ENCODE measurements at places on chromosomes 13 and 19.

DNA sequence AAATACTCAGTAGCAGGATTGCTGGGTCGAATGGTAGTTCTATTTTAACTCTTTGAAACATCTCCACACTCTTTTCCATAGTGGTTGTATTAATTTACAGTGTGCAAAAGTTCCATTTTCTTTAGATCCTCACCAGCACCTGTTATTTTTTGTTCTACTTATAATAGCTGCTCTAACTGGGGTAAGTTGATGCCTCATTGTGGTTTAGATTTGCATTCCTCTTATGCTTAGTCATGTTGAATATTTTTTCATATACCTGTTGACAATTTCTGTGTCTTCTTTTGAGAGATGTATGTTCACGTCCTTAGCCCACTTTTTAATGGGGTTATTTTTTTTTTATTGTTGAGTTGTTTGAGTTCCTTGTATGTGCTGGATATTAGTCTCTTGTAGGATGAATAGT, 144.6 kb downstream of the NBEA start:
- no peak for DNase-seq

DNA sequence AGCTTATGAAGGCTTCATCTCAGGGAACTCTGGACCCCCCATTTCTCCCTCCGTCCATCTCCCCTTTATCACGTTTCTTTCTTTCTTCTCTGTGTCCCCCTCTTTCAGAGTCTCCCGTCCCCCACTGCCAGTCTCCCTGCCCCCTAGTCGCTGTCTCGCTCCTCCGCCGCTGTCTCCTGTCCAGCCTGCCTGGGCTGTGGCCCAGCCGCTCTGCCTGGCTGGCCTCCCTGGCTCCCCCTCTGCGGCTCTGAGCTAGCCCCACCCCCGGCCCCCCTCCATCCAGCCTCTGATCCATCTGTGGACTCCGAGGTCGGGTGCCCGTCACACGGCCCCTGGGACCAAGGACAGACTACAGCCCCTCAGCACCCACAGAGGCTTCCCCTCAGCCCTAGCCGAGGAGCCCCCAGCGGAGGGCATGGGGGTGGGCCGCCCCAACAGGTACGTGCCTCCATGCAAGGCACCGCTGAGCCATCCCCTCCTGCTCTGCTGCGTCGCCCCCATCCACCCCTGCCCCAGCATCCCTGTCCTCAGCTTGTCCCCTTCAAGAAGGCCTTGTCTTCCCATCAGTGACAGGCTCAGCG, 1.1 kb upstream of the KCNJ14 start:
- DNase-seq: no peak

- peak; percentile 40 for DNase-seq
Observed at GRCh38 chr19:3606174-3606689, 443 bp downstream of the TBXA2R start.

DNA sequence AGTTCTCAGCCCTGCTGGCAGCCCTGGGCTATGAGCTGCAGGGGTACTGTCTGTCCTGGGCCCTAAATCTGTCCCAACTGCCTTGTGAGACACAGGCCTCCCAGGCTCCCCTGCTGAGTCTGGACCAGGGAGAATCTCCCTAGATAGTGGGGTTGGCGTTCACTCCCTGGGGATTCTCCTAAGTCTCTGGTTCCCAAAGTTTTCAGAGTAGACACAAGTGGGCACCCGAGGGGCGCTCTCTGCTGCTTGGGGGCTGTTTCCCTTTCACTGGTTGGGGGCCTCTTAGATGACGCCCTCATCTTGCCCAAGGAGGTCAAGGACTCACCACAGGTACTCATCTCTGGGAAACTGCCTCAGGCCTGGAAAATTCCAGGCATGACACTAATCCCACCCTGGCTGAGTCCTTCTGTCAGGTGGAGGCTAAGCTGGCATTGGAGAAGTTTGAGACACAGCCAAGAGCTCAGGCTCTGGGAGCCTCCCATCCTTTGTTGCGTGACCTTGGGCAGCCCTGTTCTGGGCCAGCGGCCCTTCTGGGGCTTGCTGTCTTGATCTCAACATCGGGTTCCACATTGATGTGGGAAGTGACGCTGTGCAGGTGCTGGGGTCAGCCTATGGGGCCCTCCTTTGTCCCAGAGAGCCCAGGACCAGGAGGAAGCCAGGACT, 3.9 kb downstream of the RPL18A start:
- DNase-seq: no peak

DNA sequence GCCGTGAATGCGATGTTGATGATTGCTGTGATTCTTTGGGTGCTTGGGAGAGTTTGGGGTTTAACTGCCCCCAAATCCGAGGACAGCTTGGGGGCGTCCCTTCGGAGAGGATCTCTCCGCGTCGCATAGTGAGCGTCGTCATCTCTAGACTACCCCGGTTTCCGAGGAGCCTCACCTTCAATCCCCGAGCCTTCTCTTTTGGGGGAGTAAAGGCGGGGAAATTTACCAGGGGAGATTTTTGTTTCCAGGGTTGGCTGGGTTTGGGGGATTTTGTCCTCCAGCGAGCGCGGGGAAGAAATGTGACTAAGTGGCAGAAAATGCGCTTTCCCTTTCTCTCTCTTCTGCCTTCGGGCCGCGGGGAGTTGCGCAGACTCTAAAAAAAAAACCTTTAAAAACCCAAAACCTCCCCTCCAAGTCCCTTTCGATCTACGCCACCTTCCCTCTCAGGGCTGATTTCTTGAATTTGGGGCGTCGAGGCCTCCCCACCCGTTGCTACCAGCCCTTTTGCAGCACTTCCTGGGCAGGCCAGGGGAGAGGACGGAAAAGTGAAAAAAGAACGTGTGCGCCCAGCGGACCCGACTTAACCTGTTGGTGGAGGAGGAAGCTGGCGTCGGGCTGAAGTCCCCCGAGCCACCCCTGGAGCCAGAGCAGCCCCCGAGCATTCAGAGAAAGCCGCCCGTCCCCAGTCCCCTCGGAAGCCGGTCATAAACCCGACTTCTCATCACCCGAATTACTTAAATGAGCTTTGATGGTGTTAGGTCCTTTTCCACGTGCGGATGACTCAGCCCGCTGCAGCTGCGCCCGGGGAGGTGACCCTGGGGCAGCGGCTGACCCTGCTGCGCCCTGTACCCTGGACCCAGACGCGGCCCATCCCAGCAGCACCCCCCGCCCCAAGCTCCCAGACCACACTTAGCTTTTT, 17.7 kb downstream of the NFIX start:
- peak; percentile 55 for DNase-seq

All from stimulated activated naive CD8-positive, alpha-beta T cell treated with anti-CD3 and anti-CD28 coated beads, Interleukin-15, Interleukin-2, amounts not matched to agents 100 U/mL and 50 U/mL, for 24 hours (primary cell).